ENCODE measurements at places on chromosomes 3 and 15.

DNA sequence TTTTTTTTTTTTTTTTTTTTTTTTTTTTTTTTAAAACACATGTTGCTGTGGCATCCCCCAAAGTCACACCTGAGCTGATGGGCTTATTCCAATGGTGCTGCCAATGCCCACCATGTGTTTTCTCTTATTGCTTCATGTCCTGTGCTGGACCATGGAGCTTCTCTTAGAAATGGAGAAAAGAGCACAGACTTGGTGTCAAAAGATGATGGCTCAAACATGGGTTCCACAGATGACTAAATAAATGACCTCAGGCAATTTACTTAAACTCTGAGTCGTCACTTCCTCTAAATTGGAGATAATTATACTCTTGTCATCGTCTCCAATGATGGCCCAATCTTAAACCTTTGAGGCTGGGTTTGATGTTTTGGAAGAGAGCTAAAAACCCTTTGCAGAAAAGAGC is 28.1 kb downstream of the CHST2 start:
- no peak for DNase-seq
- H3K4me3 ChIP-seq, result no peak overlapping the region
- H3K36me3 ChIP-seq, result no peaks in the 10 kb centered on the region
- H3K27me3 ChIP-seq, result no peaks in the 10 kb centered on the region
- no peak overlapping the region for H3K27ac ChIP-seq
- H3K4me1 ChIP-seq, result no peaks in the 10 kb centered on the region

DNA sequence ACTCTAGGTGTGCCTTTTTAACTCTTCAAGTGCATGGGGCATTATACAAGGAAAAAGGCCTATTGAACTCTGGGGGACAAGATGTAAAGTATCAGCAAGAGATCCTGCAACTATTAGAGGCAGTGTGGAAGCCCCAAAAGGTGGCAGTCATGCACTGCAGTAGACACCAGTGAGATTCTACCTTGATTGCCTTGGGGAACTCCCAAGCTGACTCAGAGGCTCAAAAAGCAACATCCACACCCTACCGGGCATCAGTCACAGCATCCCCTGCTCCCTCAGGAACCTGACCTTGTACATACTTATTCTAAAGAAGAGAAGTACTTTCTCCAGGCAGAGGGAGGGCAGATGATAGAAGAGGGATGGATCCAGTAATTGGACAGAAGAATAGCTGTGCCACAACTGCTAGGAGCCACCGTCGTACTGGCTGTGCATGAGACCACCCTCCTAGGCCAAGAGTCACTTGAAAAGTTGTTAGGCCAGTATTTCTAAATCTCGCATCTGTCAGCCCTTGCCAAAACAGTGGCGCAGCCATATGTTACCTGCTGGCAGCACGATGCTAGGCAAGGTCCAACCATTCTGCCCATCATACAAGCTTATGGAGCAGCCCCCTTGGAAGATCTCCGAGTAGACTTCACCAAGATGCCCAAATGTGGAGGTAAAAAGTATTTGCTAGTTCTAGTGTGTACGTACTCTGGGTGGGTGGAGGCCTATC is 523.1 kb upstream of the FRG2C start:
- DNase-seq, result no peak
- H3K4me3 ChIP-seq, result no peak overlapping the region
- H3K27ac ChIP-seq, result no peak overlapping the region
- no peaks in the 10 kb centered on the region for H3K36me3 ChIP-seq
- H3K27me3 ChIP-seq, result no peaks in the 10 kb centered on the region
- H3K4me1 ChIP-seq, result no peaks in the 10 kb centered on the region

DNA sequence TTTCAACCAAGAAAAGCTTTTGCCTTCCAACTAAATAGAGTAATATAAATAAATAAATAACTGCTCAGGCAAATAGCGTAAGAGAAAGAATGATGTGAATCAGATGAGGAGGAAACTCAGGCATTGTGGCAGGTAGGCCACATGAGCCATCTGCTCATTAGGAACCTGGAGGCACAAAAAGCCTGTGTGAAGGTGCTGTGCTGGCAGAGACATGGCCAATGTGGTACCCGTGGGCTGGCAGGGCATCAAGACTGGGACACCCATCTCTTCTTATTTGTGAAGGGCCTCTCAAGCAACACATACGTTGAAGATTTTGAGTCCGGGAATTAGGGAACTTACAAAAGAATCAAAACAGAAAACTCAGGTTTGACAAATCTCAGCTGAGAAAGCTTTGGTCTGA is 9.5 kb downstream of the ANKRD34C start:
- H3K36me3 ChIP-seq, result no peaks in the 10 kb centered on the region
- H3K4me3 ChIP-seq, result no peak overlapping the region

GRCh38 chr3:3074551-3075257 is 35.5 kb downstream of the IL5RA start:
- no peaks in the 10 kb centered on the region for H3K4me1 ChIP-seq
- H3K27me3 ChIP-seq, result no peaks in the 10 kb centered on the region
- no peak for DNase-seq
- no peak overlapping the region for H3K27ac ChIP-seq

- H3K4me1 ChIP-seq, result no peaks in the 10 kb centered on the region
- H3K27me3 ChIP-seq, result no peaks in the 10 kb centered on the region
- H3K27ac ChIP-seq, result no peak overlapping the region
- H3K36me3 ChIP-seq, result no peaks in the 10 kb centered on the region
- no peak overlapping the region for H3K4me3 ChIP-seq
Observed at GRCh38 chr3:148372206-148372875, 325.4 kb upstream of the AGTR1 start.

DNA sequence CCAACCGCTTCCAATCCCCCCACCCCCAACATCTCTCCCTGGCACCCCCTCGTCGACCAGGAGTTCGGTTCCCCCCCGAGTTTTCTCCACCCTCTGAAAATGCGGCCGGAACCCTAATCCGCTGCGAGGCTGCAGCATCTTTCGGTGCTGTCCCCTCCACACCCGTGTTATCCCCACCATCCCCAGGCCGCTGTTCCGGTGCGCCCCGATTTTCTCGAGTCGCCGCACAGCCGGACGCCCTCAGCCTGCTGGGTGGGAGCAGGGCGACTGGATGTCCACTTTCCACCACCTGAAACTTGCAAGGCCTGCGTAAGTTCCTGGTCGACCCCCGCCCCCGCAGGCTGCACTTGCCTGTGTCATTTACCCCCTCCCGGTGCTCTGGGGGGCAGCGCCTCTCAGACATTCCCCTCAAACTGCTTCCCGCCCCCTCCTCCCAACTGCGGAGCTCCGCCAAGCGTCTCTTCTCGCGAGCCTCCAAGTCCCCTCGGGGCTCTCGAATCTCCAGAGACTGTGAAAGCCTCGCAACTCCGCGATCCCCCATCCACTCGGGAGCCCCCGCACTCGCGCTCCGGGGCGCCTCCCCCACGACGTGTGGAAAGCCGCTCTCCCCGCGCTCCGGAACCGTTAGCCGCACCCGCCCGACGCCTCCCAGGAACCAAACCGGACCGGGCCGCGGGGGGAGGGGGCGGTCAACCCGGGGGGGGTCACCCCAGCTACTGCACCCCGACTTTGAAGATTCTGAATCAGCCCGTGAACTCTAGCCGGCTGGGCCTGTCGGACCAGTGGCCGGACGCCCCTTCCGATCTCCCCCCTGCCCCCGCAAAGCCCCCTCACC is 566 bp downstream of the ETV5 start:
- no peaks in the 10 kb centered on the region for H3K36me3 ChIP-seq
- H3K27ac ChIP-seq, result no peak overlapping the region
- peak overlapping the region; percentile 78 for H3K4me3 ChIP-seq
- DNase-seq, result peak; percentile 45
- peaks cover 87% of the 10 kb centered on the region for H3K27me3 ChIP-seq
- H3K4me1 ChIP-seq, result peaks cover 41% of the 10 kb centered on the region

GRCh38 chr3:40098261-40098759 is 211.2 kb upstream of the EIF1B start:
- peaks cover 3% of the 10 kb centered on the region for H3K27me3 ChIP-seq
- H3K4me3 ChIP-seq, result no peak overlapping the region
- H3K36me3 ChIP-seq, result no peaks in the 10 kb centered on the region

DNA sequence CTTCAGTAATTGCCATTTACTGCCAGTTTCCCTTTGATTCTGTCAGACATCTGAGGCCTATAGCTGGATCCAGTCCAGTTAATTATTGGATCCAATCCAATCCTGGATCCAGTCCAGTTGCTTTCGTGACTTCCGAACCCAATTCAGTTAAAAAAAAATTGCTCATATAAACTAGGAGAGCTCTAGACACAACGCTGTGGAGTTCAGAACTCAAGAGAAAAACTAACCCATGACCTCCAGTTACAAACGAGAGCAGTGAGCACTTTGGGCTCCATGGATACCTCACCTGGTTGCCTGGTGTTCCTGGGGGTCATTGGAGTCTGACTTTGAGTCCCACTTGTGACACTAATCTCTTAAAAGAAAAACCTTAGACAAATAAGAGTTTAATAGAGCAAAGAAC is 269.8 kb downstream of the THSD4 start:
- peaks cover 26% of the 10 kb centered on the region for H3K27me3 ChIP-seq
- DNase-seq, result no peak
- no peak overlapping the region for H3K4me3 ChIP-seq

- no peaks in the 10 kb centered on the region for H3K36me3 ChIP-seq
- peaks cover 10% of the 10 kb centered on the region for H3K4me1 ChIP-seq
- no peak overlapping the region for H3K4me3 ChIP-seq
- peaks cover 72% of the 10 kb centered on the region for H3K27me3 ChIP-seq
Observed at GRCh38 chr15:88606070-88606794, 14.9 kb upstream of the AEN start.

DNA sequence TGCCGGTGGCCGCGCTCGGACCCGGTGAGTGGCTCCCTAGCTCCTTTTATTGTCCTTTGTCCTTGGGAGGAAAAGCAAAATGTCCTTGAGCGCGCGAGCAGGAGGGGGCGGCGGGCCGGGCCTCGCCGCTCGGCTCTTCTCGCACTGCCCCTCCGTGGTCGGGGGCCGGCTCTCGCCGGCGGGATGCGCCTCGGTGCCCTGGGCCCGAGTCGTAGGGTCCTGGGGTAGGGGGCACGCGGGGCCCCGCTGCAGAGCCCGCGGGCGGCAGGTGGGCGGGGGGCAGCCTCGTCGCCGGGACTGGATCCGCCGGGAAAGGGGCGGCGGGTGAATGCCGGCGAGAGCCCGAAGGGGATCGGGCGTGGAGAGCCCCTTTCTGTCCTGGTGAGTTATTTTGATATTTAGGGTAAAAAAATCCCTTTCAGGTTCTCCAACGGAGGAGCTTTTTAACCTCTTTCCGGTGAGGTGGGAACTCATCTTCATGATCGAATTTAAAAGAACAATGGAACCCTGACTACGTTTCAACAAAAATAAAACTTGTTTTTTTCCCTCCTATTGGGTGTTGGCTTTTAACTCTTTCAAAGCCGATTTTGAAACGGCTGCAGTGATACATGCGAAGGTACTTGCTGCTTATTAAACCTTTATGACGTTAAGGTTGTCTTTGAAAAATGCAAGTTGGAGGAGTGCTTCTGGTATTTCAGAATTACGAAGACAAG is 16.8 kb upstream of the CHD2 start:
- peak; percentile 58 for DNase-seq
- H3K4me1 ChIP-seq, result peaks cover 52% of the 10 kb centered on the region
- peak overlapping the region; percentile 97 for H3K27ac ChIP-seq
- H3K4me3 ChIP-seq, result peak overlapping the region; percentile 97
- peaks cover 48% of the 10 kb centered on the region for H3K36me3 ChIP-seq

DNA sequence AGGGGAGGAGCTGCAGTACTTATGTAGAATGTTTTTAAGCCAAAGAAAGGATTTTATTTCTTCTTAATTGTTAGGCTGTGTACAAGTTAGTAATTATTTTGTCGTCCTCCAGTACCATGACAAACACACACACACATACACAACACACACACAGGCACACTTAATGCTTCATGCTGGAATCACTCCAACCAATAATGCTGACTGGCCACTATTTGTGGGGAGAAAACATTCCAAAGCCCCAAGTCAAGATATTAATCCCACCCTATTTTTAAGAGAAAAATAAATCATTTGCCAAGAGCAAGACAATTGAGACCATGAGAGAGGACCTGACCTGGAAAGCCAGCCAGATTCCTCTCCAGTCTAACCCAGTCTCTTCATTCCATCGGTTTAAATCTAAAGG is 51.8 kb upstream of the TMCO5A start:
- no peaks in the 10 kb centered on the region for H3K4me1 ChIP-seq
- no peak overlapping the region for H3K4me3 ChIP-seq
- H3K36me3 ChIP-seq, result no peaks in the 10 kb centered on the region
- DNase-seq, result no peak

DNA sequence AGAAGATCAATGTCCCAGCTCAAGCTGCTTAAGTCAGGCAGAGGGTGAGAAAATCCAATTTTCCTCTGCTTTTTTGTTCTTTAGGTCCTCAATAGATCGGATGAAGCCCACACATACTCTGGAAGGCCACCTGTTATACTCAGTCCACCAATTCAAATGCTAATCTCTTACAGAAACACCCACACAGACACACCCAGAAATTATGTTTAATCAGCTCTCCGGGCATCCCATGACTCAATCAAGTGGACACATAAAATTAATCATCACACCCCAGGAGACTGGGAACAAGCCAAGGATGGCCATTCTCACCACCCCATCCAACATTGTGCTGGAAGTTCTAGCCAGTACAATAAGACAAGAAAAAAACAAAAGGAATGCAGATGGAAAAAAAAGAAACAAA is 67.8 kb upstream of the SLC24A5 start:
- no peak for DNase-seq
- no peaks in the 10 kb centered on the region for H3K4me1 ChIP-seq
- peaks cover 4% of the 10 kb centered on the region for H3K27me3 ChIP-seq

GRCh38 chr3:13420045-13420830 is at the start of gene NUP210:
TSS of gene NUP210 (minus strand) at chr3:13420322. CDS start at chr3:13420226, 96 bp downstream.
- peak within 1 kb of the TSS; percentile 95 for H3K27ac ChIP-seq
- H3K4me3 ChIP-seq, result peak within 1 kb of the TSS; percentile 93
- DNase-seq, result peak; percentile 77
- peaks cover 55% of the 10 kb centered on the region for H3K4me1 ChIP-seq
- H3K36me3 ChIP-seq, result peaks cover 23% of the 10 kb centered on the region

GRCh38 chr15:20353966-20354883 is 187.4 kb downstream of the GOLGA6L6 start:
- H3K36me3 ChIP-seq, result no peaks in the 10 kb centered on the region
- H3K4me1 ChIP-seq, result peaks cover 5% of the 10 kb centered on the region
- no peak overlapping the region for H3K27ac ChIP-seq
- peaks cover 4% of the 10 kb centered on the region for H3K27me3 ChIP-seq
- no peak for DNase-seq

DNA sequence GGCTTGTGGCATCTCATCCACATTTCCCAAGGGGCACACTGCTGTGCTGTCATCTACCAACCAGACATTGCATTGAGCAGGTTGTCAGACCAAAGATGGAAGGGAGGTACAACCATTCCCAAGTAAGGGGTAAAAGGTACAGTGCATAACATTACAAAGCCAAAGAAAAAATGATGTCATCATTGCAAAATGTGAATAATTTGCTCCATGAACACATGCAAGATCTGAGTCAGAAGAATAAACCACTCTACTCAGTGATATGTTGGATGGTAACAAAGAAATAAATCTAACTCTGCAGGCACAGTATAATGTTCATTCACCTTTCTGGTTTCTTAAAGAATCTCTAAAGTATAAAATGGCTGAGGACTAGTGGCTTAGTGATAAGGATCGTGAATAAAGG is 202.7 kb downstream of the MAGI1 start:
- no peaks in the 10 kb centered on the region for H3K27me3 ChIP-seq
- DNase-seq, result no peak
- H3K36me3 ChIP-seq, result no peaks in the 10 kb centered on the region
- no peak overlapping the region for H3K27ac ChIP-seq

GRCh38 chr3:131549340-131549739 is 46.6 kb upstream of the MRPL3 start:
- H3K4me1 ChIP-seq, result peaks cover 21% of the 10 kb centered on the region
- no peaks in the 10 kb centered on the region for H3K36me3 ChIP-seq
- H3K27ac ChIP-seq, result no peak overlapping the region
- H3K4me3 ChIP-seq, result no peak overlapping the region
- peaks cover 40% of the 10 kb centered on the region for H3K27me3 ChIP-seq

Measured in activated CD8-positive, alpha-beta memory T cell treated with anti-CD3 and anti-CD28 coated beads, Interleukin-2, amount 10 ng/mL, durations not matched to agents 7 days and 5 days (primary cell).